Activated CD8-positive, alpha-beta memory T cell treated with anti-CD3 and anti-CD28 coated beads for 4 hours (primary cell): ENCODE measurements at places on chromosomes 1 and 21.

DNA sequence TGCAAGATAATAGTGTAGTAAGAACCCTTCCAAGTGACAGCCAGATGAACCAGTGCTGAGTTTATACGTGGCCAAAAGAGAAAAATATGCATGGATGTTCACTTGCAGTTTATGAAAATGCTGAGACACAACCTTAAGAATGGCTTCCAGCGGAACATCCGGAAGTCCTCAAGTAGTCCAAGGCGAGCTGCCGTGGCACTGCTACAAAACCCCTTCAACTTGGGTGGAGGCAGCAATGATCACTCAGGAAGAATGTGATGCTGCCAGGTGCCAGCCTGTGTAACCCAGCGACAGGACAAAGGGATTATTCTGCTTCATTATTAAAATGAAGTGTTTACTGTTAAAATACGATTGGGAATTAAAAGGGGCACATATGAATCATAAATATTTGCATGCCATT, 179.6 kb downstream of the RUNX1 start:
- no peak for DNase-seq

DNA sequence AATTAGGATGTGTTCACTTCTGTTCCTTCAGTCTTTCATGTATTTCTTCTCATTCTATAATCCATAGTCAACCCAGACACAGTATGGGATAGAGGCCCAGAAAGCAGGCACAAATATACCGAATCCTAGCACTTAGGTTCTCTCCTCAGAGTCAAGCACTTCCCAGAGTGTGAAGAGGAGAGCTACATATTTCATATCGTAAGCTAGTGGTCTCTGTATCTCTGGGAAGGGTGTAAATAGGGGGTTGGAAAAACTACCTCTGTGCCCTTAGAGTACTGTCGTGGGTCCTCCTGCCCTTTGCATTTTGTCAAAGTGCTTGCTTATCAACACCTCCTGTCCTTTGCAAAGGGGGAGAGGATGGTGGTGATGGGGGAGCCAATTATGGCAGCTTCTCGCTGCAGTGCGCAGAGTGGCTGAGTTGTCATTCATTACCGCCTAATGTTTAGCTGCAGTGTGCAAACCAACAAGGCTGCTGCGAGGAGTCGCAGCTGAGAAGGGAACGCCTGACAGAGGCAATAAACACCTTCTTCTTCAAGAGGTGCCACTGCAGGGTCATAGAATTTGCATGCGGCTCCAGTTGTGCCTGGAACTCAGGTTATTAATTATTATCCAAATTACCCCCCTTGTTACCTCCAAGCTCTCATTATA, 182.7 kb downstream of the NUF2 start:
- no peak for DNase-seq

GRCh38 chr1:243558576-243558975, 291.5 kb downstream of the AKT3 start:
- DNase-seq, result no peak

- no peak for DNase-seq
Observed at GRCh38 chr1:205262731-205263171, 35.0 kb downstream of the TMCC2 start.

GRCh38 chr1:55061706-55062321, 22.5 kb downstream of the PCSK9 start:
- no peak for DNase-seq

- no peak for DNase-seq
Observed at GRCh38 chr21:33874161-33874560, 41.4 kb downstream of the ATP5PO start.

GRCh38 chr1:205990226-205990625, 13.0 kb downstream of the RAB7B start:
- no peak for DNase-seq

GRCh38 chr1:34400675-34401074, 224.0 kb downstream of the C1orf94 start:
- no peak for DNase-seq

DNA sequence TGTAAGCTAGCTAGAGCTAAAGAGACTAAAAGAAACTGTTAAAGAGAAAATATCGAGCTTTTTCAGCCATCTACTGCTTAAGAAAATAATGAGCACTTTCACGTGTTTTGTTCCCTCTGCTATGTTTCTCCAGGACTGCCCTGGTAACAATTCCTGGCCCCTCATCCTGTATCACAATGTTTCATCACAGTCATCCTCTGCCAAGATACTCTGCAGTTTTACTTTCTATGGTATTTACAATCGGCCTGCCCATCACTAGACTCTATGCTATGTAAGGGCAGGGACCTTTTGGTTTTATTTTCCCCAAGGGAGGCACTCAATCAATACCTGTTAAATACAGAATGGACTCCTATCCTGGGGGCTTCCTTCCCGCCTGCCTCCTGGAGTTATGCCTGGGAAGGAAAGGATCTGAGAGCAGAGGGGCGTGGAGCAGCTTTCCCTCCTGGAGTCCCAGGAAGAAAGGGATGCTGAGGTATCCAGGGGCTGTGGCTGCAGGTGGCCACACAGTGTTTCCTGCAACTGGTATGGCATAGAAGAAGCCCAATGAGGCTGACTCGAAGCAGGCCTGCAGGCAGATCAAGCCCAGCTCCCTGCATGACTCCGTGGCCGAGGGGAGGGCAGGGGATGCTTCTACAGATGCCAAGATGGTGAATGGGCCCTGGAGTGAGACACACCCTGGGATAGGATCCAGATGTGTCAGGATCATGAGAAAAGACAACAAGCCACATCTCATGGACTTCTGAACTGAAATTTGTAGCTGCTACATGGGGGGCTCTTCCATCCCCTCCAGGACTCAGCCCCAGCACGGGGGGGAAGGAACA, 52.9 kb downstream of the MATN1 start:
- no peak for DNase-seq

GRCh38 chr1:162631546-162632191, 595 bp upstream of the DDR2 start:
- DNase-seq, result no peak

DNA sequence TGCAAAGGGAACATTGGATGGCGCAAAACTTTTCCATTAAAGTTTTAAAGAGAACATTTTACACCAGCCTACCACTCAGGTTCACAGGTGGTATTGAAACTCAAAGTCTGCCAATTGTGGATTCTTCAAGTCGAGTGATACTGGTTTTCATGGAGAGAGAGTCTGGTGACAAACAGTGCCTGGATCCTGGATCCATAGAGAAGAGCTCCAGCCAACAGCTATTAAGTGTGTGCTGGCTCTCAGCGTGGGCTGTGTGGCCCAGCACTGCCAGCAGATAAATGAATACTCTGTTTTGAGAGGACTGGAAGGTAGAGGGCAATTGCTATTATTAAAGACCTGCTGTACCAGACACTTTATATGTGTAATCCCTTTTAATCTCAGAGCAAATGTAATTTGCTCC, 118.9 kb upstream of the SYT6 start:
- DNase-seq, result no peak

- DNase-seq, result no peak
Observed at GRCh38 chr1:24619376-24619775, 23.7 kb upstream of the SRRM1 start.

- no peak for DNase-seq
Observed at GRCh38 chr1:180181048-180181447, 26.4 kb downstream of the QSOX1 start.

DNA sequence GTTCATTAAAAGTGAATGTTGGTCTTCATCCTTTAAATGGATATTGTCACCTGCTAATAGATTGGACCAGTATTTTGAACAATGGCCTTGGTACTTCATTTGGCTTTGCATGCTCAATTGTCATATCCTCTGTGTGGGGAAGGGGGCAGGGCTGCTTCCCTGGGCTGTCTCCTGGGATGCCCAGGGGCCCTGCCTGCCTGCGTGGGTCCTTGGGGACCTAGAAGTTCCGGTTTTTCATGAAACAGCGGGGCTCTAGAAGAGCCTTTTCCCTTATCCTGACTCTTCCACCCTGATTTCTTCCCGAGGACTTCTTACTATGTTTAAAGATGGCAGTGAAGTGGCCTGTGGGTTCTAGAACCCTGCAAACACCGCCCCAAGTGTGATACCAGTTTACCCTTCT, 97.5 kb downstream of the DISC1 start:
- DNase-seq, result no peak

DNA sequence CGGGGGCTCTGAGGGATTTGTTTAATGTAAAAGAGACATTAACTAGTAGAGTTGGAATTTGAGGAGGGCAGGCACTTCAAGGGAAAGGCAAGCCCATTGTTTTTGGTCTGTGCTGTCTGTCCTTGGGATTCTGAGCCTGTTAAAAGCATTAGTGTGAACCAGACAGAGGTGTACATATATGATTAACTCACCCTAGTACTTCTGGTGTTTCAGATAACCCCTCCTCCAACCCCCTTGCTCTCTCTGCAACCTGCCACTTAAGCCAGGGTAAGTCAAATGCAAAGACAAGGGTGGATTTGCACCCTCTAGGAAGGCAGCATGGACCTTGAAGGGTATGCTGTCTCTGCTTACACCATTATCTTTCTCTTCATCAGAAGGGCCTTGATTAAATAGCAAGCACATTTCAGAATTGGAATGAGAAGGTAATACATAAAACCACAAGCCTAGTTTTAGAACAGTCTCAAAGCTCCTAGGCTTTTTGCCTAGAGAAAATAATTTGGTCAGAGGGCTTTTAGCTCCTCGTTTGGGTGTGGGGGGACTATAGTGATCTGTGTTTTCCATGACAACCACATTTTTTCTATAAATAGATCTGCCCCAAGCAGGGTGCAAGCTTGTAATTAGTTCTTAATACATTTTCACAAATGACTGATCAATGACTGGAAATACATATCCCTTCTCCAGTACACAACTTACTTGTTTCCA, 120.7 kb upstream of the SGIP1 start:
- no peak for DNase-seq

GRCh38 chr21:43868461-43868860, 3.4 kb downstream of the AGPAT3 start:
- no peak for DNase-seq

DNA sequence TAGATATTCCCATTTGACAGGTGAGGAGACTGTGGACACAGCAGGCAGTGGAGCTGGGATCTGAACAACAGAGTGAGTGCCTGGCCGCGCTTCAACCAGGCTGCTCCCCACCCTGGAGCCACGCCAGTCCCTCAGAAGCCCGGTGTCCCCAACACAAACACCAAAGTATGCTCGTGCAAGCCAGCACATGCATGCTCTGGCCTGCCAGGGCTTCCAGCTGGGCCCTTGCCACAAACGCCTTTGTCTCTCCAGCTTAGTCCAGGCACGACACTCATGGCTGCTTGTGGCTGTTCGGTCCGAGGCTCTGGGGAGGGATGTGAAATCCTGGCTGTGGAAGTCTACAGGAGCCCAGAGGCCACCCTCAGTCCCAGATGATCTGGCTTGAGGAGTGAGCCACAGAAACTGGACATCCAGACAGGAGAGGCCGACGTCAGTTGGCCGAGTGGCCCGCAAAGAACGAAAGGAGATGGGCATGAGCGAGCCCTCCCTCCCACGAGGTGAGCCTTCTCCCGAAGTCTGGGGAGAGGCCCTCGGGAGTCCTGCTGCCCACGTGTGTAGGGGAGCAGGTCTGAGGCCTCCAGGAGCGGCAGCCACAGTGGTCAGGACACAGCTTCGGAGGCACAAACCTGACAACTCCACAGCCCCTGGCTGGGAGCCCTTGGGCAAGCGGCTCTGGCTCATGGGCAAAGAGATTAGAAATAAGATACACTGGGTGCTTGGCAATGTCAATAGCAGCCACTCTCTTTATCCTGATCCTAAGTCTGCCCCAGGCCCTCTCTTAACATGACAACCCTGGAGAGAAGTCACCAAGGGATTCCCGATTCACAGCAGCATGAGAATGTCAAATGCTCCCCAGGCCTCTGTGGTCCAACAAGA, 117.1 kb upstream of the IFFO2 start:
- no peak for DNase-seq

GRCh38 chr21:44548922-44549321, 2.4 kb downstream of the KRTAP10-2 start:
- DNase-seq, result no peak

DNA sequence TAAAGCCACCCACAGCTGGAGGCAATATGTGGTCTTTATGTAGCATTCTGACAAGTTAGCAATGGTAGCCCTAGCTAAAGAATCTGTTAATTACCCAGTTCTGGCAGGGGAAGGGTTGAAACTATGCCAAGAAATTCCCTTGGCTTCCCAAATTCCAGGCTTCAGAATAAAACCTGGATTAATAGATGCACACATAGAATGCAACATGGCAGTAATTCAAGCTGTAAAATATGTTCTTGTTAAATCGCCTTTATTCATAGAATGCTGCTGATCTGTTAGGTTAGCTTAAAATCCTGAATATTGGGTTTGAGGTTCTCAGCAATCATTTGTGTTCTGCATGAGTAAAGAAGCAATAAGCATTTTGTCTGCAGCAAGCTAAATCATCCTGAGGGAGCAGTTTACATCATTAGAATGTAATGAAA, 80.1 kb downstream of the ZNF326 start:
- no peak for DNase-seq
